ENCODE measurements at places on chromosomes 3 and 15.

DNA sequence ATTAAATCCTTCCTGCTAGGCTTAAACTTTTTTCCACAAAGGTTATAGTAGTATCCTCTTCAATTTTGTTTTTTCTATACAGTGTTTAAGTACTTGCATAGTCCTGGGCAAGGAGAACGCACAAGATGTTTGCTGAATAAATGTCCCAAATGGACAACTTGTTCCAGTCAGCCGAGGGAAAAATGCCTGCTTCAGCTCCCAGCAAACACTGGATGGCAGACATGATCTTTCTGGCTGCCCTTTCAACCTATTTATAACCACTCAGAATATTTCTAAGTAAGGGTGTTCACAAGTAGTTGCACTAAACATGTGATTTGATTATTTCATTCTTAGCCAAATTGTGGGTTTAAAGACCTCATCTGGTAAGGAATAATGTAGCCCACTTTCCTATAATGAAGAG lies 29.8 kb downstream of the GNB4 start:
- DNase-seq = no peak

- no peak for DNase-seq
Measured at GRCh38 chr3:43795491-43795890, 104.8 kb downstream of the ABHD5 start.

GRCh38 chr15:66123799-66124198 lies 129.8 kb downstream of the MEGF11 start:
- DNase-seq = no peak

DNA sequence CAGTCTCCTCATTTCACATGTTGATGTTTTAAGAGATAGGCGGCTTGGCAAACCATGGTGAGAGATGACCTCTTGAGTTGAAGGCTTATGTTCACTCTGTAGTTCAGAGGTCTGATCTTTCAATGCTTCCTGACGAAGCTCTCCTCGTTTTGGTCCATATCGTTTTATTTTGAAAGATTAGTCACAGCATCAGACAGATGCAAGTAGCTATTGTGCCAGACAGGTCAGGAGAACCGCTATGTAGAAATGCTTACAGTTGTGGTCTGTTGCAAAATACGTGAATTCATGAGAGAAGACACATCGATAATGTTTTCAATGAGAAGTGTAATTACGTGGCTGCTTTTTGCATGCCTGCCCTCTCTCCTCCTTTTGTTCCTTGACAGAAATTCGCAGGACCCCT lies 47.5 kb downstream of the CHL1 start:
- DNase-seq = no peak

- no peak for DNase-seq
Measured at GRCh38 chr15:40128766-40129660, 20.3 kb upstream of the BMF start.

DNA sequence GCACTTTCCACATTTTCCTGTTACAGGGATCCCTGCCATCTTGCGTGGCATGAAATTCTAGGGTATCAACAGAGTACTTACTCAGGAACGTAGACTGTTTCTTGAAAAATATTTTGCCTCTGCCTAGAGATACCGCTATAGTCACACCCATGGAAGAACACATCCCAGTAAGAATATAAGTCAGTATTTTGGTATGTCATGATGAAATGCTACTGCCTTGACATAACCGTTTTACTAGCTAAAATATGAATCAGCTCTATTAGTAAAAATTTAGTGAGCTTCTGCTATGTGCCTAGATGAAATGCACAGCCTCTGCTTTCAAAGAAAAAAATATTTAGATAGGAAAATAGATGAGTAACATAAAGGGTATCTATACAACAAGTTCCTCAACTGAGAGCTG lies 276.4 kb downstream of the TBC1D5 start:
- no peak for DNase-seq

- no peak for DNase-seq
Measured at GRCh38 chr3:453106-453505, 256.5 kb downstream of the CHL1 start.

DNA sequence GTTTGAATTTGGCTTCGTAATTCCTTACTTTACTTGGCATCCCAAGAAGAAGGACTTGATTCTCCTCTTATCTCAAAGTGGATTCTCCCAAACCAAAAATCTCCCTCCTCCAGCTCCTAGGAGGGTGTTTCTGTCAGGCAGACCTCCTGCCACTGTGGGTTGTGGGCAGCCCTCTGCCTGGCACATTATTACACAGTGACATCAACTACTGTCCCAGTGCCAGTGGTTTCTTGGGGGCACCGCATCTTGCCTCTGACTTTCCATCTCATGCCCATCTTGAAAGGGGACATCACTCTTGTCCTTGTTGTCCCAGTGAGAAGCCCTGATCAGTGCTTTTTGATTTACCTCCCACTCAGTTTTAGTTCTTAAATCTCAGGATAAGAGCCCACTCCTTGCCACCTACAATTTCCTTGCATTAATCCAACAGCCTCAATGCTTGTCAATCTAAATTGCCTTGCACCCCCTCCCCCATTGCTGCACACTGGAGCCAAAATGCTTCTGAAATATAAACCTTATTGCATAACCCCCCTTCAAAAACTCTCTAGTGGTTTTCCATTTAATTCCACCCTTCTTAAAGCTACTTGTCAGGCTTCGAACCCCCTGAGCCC lies 81.0 kb downstream of the TRAK1 start:
- no peak for DNase-seq

DNA sequence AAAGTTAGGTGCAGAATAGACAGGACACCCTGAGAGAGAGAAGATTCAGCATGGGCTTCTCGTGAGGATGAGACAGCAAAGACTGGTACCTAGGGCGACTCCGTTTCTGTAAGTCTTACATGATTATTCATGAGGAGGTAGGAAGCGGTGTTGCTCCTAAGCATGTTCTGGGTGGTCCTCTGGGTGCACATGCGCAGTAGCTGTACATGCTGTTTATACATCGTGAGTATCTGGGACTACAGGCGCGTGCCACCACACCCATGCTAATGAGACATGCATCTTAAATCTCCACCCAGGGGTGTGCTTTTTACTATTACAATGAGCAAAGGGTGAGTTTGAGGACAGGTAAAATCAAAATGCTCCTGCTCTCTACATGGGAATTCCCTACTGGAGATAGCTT lies 12.3 kb downstream of the ALPK3 start:
- DNase-seq = no peak

- no peak for DNase-seq
Measured at GRCh38 chr15:69415381-69415780, 1.2 kb downstream of the KIF23 start.

GRCh38 chr3:102169915-102170479 lies 264.8 kb upstream of the ZPLD1 start:
- DNase-seq = no peak

Data from NCI-H510A (cell line).